ENCODE measurements at places on chromosomes 7 and 10.

DNA sequence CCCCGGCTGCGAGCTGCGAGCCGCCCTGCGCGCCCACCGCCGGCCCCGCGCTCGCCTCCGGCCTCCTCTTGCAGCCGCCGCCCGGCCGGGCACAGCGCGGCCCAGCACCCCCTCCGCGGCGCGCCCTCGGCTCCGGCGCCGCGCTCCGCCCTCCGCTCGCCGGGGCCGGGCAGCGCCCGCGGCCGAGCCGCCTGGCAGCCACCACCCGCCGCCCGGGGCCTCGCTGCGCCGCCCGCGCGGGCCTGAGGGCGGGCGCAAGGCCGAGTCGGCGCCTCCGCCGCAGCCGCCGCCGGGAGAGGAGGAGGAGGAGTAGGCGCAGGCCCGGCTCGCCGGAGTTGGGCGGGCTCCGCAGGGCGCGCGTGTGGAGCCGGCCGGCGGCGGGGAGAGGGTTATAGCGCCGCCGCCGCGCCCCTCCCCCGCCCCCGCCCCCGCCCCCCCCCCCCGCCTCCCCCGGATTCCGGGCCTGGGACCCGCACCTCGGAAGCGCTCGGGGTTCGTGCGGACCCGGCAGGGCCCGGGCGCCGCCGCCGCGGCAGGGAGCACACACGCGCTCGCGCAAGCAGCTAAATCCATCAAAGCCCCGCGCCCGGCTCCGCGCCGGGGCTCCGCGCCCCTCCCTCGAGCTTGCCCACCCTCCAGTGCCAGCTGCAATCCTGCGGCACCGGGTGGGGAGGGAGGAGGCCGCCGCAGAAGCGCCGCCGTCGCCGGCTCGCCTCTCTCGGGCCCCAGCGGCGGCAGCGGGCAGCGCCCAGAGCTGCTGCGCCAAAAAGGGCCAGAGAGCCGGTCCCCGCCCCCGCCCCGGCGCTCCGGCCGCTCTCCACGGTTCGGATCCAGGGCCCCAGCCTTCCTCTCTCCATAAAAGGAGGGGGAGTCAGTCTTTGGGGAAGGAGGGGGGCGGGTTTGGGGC is at the start of gene PDGFA:
Gene PDGFA (minus strand): TSS at position 363 of the 907 bp plus-strand sequence. CDS start 845 bp downstream, outside the sequence.
- DNase-seq, result peak; percentile 85

GRCh38 chr7:93036149-93036640 is 81.6 kb downstream of the SAMD9 start:
- DNase-seq, result no peak

- no peak for DNase-seq
Observed at GRCh38 chr10:123964953-123965352, 73.3 kb upstream of the CPXM2 start.

DNA sequence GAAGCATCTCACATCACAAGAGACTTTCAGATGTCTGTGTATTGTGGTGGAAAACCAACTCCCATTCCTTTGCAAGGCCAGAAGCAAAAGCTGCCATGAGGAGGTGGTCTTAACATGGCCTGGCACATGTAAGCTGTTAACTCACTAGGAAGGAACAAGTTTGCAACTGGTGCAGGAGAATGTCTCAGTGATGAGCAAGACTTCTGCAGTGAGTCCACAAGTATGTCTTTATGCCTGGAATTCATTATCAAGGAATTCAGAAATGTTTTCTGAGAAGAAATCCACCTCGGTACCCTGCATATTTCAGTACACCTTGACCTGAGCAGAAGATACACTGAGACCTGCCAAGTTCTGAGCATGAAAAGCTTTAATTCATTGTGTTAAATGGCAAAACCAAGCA is 1033.1 kb downstream of the NRG3 start:
- DNase-seq, result no peak

DNA sequence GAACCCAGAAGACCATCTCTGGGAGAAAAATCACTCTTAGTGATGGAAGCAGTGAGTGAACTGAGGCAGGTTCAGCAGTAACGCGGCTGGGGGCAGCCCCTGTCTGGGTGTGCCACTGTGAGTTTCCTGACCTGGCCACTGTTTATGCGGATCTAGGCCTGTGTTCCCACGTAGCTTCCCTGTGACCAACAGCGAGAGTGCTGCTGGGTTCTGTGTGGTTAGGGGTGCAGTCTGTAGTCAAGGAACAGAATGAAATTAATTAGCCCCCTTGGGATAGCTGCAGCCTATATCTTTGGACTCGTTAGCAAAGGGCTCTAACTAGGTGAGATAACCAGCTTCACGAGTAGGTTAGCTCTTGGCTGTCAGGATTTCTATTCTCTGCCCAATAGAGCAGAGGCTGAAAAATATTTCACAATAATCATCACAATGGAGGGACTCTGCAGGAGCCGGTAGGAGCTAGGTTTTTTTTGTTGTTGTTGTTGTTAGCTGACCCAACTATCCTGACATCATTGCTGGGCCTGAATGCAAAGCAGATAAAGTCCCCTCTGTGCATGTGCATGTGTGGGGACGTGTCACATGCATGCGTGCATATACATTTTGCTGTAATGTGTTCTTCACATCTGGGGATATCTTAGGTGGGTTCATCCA is 164.9 kb downstream of the TMEM178B start:
- DNase-seq, result no peak

- DNase-seq, result no peak
Observed at GRCh38 chr7:141306081-141306480, 232.2 kb downstream of the TMEM178B start.

DNA sequence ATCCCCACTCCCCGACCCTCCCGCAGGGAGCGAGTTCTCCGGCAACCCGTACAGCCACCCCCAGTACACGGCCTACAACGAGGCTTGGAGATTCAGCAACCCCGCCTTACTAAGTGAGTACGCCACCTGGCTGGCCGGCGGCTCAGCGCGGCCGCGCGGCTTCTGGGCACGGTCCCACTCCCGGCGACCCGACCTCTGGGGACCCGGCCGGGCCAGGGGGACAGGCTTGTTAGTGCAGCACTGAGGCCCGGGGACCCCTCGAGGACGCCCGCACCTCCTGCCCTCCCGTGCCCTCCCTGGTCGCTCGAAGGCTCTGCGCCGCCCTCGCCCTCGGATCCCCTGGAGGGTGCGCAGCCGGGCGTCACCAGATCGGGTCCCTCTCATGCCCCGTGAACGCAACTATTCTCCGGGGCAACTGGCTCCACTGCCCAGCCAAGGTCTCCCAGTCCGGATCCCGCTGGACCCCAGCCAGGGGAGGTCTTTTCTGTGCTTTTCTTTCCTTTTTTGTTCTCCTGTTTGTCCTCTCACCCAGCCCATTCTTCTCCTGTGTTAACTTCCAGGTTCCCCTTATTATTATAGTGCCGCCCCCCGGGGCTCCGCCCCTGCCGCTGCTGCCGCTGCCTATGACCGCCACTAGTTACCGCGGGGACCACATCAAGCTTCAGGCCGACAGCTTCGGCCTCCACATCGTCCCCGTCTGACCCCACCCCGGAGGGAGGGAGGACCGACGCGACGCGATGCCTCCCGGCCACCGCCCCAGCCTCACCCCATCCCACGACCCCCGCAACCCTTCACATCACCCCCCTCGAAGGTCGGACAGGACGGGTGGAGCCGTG is 81.8 kb downstream of the PAX2 start:
- DNase-seq, result no peak

DNA sequence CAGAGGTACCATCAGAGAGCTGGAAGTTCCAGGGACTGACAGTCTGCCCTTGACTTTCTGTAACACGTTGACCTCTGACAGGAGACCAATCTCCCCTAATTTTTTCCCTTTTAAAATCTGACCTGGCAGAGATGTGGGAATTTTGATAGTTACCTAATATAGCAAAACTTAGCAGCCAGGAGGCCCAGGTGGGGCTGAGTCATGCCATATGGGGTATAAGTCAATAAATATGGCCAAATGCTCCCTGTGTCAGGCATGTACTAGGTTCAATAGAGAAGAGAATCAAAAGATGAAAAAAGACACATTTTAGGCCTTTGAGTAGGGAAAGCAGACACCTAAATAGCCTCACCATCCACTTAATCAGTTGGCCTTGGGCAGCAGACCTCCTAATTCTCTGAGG is 6.1 kb upstream of the GRK5 start:
- DNase-seq, result no peak

GRCh38 chr7:139334399-139335150 is 6.6 kb upstream of the FMC1 start:
- DNase-seq, result no peak

DNA sequence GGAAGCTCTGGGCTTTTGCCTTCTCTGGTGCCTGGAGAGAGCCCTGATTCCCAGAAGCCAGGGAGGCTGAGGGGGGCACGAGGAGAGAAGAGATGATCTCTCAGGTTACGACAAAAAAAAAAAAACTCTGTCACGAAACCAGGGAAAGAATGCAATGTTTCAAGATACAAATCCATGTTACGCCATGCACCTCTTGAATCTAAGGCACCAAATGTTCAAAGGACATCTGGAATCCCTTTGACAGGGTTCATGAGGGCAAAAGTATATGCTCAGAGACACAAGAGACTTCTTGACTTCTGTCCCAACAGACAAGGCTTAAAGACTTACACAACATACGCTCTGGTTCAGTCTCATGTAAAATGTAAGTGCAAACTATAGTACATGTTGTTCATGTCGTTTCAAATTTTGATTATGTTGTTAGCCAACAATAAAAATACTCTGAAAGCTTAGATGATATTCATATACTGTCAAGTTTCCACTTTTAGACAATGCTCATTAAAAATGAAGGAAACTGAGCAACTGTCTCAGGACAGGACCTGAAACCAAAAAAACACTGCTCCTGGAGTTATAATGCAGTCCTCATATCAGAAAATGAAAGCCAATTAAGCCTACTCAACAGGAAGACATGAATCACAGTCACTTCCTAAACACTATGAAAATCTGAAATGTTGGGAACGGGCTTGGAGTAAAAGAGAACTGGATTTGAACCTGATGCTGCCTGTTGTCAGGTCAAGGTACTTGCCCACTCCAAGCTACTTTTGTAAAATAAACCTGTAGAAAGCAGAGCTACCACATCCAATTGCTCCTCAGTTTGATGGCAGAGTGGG is 72.3 kb downstream of the CHCHD3 start:
- no peak for DNase-seq

GRCh38 chr10:97063271-97063982 is 122.3 kb downstream of the SLIT1 start:
- no peak for DNase-seq

- DNase-seq, result no peak
Observed at GRCh38 chr7:105590793-105591192, 9.5 kb upstream of the EFCAB10 start.

GRCh38 chr10:126520751-126521317 is 132.6 kb upstream of the ADAM12 start:
- DNase-seq, result no peak

GRCh38 chr7:19020711-19021110 is 96.7 kb downstream of the TWIST1 start:
- no peak for DNase-seq

DNA sequence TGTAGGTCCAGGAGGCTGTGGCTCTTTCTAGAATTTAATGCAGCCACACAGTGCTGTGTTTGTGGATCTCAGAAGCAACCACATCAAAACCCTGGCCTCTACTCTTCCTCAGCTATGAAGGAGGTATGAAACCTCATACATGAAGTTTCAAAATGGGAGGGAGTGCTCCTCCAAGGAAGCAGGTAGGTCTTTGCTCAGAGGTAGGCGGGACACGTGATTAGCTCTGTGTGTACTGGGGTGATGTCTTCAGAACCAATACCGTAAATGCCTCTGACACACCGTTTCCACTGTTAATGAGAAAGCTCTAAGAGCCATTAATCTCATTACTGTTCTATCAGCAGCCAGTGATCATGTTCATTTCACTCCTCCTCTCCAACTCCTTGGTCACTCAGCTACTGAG is 126.1 kb downstream of the PLXNA4 start:
- DNase-seq, result no peak

DNA sequence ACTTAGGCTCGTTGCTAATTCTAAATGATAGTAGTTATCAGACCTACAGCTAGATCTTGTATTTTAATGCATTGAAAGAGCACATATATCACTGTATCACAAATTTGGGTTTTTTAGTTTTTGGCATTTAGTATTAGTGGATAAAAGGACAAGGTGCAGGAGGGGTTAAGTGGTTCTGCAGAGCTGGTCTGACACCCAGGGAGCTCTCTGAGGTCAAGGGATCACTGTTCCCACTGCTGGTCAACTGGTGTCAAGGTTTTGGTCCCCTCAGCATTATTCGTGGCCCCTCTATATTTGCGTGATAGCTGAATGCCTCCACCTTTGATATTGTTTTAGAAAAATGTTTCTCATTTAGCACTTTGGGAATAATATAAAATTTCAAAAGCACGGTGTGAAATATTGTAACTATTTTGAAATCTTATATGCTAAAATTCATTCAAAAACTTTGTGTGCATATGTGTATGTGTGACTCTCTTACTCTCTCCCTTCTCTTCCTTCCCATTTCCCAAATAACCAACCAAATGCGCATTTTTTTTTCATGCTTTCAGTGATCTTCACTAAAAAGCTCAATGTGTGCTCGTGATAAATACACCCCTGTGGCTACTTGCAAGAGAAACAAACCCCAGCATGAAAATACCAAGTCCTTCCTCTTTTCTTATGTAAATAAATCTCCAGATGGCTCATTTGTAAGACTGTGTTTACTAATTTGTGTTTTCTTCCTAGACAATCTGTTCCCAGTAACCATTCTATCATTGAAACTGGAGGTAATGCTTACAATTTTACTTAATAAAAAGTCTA is 309.2 kb downstream of the FGFR2 start:
- DNase-seq, result no peak

DNA sequence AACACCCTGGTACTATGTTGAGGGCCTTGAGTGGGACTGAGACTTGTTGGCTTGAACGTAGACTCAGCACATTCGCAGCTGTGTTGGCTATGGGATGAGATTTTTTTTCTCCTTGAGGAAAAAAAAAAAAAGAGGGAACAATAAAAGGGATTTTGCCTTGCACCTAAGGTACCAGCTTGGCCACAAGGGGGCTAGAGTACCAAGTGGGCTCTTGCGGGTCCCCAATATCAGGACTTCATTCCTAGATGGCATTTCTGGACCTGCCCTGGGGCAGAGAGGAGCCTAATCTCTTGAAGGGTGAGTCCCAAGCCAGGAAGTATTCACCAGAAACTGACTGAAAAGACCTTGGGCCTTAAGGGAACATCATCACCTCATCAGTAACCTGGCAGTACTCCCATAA is 1083.6 kb upstream of the PHF14 start:
- no peak for DNase-seq

GRCh38 chr10:48595539-48595932 is 9.3 kb downstream of the ARHGAP22 start:
- no peak for DNase-seq

DNA sequence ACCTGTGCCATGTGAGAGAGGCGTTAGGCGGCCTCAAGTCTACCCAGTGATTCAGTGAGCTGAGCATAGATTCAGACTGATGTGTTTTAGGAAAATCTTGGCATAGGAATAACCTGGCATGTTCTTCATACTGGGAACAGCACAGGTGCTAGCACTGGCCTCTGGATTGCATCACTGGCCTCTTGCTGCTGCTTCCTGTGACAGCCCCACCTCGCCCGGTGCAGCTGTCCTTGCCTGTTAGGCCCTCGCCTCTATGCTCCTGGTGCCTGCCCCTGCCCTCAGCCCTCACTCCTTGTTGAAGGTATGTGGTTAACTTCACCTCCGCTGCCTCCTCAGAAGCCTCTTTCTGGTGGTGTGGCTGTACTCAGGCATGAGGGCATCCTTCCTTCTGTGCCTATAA is 46.2 kb downstream of the BLNK start:
- no peak for DNase-seq
